Pancreas (tissue), 10 donors: ENCODE measurements at places on chromosomes 6 and 20. TPM values are rescaled to one million over a fixed set of nuclear protein-coding genes. Genes with fewer than 3 reads are reported as not detected.

- DNase-seq: no peak
These were observed 358.2 kb downstream of the PLCB1 start for GRCh38 chr20:8490076-8490830.

DNA sequence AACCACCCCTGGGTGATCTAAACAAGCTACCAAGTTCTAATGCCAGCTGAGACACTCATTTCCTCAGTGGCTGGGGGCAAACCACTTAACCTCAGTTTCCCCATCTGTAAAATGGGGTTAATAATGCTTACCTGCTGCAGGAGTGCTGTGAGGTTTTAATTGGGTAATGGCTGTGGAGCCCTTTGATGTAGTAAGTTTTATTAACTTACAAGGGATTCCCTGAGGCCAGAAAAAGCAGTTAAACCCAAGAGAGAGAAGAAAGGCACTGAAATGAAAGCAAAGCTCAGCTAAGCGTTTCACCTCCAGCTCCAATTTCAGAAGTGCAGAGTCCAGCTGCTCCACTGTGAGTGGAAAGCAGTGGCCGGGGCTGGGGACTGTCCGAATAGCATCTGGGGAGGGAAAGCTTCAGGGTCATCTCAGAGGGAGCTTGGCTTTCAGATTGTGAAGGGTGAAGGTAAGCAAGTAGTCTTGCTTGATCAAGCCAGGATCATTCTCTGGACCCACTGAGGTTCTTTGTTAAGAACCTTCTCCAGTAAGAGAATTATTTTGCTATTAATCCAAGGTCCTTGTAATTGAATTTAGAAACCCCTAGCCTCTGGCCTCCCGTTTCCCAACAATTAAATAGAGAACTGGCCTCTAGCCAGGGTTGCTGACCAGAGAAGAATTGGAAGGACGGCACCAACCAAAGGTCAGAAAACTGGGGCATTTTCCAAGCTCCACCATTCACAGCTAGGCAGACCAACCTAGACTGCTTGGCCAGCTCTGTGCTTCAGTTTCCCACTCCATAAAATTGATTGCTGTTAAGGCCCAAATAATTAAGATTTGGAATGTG lies 20.9 kb upstream of the TCP11 start:
- no peak for DNase-seq

- no peak for DNase-seq
These were observed 11.4 kb upstream of the SOX12 start for GRCh38 chr20:313948-314347.

PPP1R3G gene
- 0.09 TPM for polyA plus RNA-seq

- no peak for DNase-seq
These were observed 76.7 kb downstream of the UBE3D start for GRCh38 chr6:82988930-82989351.
